PC-3 (cell line): ENCODE measurements at places on chromosomes 12 and 14. TPM values are rescaled to one million over a fixed set of nuclear protein-coding genes. Genes with fewer than 3 reads are reported as not detected.

The DIO2 gene
- total RNA-seq, result 2.0 and 6.6 TPM in 2 replicates

The APOF gene
- not detected in 2 replicates for total RNA-seq

The B4GALNT3 gene
- total RNA-seq, result 3.7 and 5.0 TPM in 2 replicates

The SMOC1 gene
- not detected in 2 replicates for total RNA-seq

The ATP5MC2 gene
- total RNA-seq, result 244 and 322 TPM in 2 replicates

The CD163 gene
- not detected in 2 replicates for total RNA-seq
